Renal cortex interstitium (tissue), 15 donors: ENCODE measurements at places on chromosomes 1 and 21.

GRCh38 chr1:235018720-235019444, 109.8 kb downstream of the TOMM20 start:
- DNase-seq: no peak

GRCh38 chr1:33086384-33086850, 5.5 kb downstream of the AZIN2 start:
- peak; percentile 61 for DNase-seq

GRCh38 chr1:19661721-19662228, 2.9 kb upstream of the HTR6 start:
- DNase-seq: no peak

- no peak for DNase-seq
Measured at GRCh38 chr21:40717028-40717427, 129.9 kb downstream of the DSCAM start.

DNA sequence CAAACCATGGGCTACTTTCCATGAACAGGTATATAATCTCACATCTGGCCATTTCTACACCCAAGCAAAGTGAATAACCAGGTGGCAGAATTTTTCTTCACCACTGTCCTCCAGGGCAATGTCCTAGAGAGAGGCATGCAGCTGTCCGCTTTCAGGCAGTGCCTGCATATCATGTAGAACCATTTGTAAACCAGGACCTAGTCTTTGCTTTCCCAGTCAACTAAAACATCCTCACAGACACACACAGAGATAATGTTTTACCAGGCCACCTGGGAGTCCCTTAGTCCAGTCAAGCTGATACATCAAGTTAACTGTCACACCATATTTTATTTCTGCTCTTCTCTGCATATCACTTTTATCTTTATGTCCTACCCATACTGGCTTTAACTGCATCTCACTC, 26.2 kb downstream of the TNFSF18 start:
- DNase-seq: no peak
